ENCODE measurements at places on chromosomes 3 and 15.

GRCh38 chr3:121330634-121331033 is 215.2 kb downstream of the POLQ start:
- DNase-seq: no peak

- DNase-seq: no peak
These were observed 544.7 kb upstream of the ROBO2 start for GRCh38 chr3:76495216-76495615.

- no peak for DNase-seq
These were observed 419 bp upstream of the CALML4 start for GRCh38 chr15:68205558-68205944.

GRCh38 chr15:79540551-79540950 is 108.4 kb downstream of the MINAR1 start:
- no peak for DNase-seq

GRCh38 chr3:159978918-159979703 is 9.5 kb upstream of the IL12A start:
- DNase-seq: no peak

DNA sequence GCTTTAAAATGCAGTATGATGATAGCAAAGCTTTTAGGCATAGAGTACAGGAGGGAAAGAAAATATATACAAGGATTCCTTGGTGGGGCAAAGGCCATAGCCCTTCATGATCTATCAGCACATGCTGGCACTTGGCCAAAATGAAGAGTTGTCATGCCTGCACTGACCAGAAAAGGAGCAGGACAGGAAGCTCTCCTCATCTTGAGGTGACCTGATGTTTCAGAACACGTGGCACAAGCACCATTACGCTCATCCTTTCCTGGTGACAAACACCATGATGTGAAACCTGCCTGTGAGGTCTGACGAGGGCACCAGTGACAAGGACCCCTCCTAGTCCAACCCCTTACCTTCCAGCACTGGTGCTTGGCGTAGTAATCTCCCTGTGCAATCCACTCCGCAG is 77.9 kb upstream of the DCLK3 start:
- DNase-seq: no peak

- DNase-seq: no peak
These were observed at the start of gene ILDR1 for GRCh38 chr3:122021811-122022401. ILDR1 (minus strand) TSS chr3:122022247; CDS start chr3:122022077, 170 bp downstream.

DNA sequence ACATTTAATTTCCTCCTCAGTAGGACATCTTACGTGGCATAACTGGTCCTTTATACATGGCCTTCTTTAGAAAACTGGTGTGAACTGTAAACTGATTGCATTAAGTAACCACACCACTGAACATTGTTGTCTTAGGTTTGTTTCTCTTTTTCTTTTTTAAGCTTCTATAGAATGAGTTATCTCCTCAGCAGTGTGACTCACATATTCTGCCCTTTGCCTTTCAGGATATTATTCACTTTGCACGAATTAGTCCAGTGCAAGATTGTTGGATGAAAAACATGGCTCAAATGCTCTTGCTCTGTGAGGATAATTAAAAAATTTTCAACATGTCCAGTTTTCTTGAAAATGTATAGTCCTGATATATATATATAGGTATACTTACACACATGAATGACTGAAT is 147.6 kb downstream of the KBTBD8 start:
- DNase-seq: no peak

DNA sequence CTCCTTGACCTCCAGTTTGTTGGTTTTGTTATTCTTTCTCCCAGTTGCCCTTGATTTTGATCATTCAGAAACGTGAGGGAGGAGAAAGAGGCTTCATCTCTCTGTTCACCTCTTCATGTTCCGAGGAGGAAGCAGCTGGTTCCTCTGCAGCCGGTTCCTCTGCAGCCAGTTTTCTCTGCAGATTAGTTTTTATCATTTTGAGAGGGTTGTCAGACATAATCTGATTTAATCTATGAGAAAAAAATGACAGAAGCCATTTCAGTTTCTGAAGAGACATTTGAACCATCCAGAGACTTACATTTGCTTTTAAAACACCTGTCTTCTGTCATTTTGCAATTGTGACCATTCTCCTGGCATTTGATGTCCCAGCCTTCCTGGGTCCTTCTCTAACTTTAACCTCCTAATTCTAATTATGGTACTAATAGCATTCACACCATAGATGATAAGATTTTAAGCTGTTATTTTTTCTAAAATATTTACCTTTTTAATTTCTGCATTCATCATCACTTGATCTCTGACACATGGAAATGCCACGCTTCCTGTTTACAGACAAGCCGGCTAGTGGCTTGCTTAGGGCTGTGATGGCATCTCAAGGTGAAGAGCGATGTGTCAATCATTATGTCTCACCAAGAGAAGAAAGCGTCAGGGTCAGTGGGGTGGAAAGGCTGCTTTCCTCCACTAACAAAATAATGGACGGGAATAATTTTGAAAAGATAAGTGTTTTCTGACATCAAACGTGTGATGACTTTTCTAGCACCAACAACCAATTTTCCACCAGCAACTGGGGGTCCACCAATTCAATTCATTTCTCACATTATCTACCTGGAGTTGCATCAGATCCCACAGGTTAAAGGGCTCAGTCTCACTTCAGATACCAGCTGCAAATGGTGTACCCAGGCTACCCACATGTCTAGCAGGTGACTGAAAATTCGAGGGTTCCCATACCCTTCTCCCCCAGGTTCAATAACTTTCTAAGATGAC is 76.4 kb downstream of the CHRNA7 start:
- no peak for DNase-seq

- no peak for DNase-seq
These were observed 6.3 kb downstream of the CHAC1 start for GRCh38 chr15:40959331-40960141.

DNA sequence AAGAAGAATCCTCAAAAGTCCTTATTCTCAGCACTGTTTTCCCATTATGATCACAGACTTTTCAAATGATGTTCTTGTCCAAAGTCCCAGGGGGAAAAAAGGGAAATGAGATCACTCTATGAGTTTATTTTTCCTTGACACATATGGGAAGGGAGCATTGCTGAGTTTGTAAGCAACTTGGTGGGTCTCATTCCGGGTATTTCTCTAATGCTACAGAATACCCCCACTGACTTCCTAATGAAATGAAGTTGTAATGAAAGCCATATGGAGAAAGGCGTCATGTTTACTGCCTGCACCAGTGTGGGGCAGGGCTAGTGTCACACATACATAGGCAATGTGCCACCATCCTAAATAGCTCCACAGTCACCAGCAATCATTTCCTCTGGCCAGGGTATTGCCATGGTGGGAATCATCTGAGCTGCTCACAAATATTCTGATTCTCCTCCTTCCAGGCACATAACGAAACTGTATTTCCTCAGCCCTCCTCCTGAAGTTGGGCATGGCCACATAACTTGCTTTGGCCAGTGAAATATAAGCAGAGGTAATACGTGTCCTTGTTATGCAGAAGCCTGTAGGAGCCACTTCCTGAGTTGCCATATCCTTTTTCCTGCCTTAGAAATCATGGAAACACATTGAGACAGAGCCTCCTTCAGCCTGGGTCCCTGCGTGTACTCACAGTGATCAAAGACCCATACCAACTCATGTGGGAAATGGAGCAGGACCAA is 41.0 kb upstream of the C15orf61 start:
- no peak for DNase-seq

DNA sequence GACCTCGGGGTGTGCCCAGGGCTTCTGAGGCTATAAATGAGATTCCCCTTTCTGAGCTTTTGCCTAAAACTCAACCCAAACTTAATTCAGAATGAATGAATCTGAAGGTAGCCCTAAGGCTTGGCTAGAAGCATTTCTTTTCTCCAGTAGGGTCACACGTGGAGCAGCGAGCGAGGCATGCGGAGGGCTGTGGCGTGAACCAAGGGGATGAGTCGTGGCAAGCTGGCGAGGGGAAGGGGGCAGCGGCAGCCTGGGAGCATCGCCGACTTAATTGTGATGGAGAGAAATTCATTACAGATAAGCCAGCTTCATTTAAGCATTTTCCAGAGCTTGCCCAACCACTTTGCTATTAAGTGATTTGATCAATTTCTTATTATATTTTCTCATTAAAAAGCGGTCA is 79.9 kb downstream of the CHSY1 start:
- DNase-seq: no peak

DNA sequence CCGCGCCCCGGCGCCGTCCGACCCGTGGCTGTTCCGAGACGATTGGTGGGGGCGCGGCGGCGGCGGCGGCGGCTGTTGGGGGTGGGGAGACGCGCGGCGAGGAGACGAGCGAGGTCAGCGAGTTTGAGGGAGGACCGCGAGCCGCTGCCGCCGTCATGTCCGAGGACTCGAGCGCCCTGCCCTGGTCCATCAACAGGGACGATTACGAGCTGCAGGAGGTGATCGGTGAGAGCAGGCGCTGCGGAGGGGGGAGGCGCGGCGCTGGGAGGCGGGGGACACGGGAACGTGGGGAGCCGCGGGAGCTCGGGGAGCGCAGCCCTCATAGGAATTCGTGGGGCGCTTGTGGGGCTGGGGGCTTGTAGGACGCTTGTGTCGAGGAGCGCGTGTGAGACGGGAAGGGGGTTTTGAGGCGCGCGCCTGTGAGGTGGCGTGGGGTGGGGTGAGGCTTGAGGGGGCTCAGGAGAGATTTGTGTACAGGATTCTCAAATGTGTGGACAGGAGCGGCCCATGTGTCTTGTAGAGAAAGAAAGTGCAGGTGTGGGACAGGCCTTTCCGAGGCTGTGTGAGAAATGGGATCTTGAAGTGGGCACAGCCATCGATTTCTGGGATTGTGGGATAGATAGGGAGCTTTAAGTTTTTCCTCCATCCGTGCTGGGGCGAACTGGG is 518 bp downstream of the OXSR1 start:
- DNase-seq: no peak

DNA sequence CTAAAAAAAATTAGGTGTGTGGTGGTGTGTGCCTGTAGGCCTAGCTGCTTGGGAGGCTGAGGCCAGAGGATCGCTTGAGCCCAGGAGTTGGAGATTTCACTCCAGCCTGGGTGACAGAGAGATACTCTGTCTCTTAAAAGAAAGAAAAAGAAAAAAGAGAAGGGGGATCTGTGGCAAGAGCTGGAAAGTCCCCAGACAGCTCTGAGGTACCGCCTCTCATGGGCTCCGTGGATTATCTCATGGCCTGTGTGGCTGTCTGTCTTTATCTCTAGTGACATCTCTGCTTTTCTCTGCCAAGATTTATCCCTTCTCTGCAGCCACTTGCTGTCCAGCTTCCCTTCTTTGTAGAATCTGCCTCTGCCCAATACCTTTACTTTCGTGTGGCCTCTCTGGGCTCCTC is 5.7 kb downstream of the EXOSC7 start:
- DNase-seq: no peak

DNA sequence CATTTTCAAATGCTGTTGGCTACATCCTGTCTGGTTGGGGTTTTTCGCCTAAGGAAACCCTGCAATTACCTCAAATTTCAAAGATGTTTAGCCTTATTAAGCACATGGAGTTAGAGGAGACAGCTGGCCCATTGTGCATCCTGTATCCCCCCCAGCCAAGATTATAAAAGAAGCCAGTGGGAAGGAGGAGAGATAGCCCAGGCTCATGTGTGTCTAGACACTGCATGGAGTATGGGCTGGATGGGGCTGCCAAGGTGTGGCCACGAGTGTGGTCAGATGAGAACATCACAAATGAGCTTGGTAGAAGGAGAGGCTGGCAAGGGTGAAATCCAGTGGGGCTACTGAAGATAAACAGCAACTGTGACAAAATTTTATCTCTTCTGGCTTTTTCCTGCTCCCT is 270.0 kb upstream of the TBC1D5 start:
- peak; percentile 19 for DNase-seq

DNA sequence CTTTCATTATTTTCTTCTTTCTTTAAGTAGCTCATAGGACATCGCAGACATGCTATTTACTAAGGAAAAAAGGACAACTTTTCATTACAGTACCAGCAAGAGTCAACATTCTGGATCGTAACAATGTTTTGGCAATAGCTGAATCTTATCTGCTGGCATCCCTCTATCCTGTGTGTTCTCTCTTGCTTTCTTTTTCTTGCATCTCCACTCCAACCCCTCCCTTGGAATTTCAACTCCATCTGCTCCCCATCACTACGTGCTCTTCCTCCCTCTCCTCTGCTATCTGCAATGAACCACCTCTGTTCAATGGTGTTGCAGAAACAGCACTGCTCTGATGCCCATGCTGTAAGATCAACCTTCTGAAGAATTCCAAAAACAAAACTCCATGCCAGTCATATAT is 106.6 kb downstream of the FBN1 start:
- DNase-seq: no peak

- no peak for DNase-seq
These were observed 1.4 kb downstream of the TMC3 start for GRCh38 chr15:81372575-81372974.

- DNase-seq: no peak
These were observed 75.2 kb downstream of the APBA2 start for GRCh38 chr15:28960979-28961378.

DNA sequence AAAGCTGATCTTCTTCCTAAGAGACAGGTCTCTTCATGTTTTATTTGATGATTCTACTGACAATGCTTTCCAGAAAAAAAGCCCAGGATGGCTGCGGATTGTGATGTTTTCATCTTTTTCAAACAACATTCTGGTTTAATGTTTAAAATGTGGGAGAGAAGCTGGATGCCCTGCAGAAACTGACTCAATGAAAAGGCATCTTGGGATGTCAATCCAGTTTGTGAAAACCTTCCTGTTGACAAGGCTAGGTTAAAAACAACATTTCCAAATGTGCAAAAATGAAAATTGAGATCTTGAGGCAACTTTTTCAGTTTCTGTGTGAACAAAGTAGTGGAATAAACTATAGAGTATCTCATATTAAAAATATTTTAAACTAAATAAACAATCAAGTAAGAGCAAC is 156.0 kb upstream of the MRPL3 start:
- no peak for DNase-seq

DNA sequence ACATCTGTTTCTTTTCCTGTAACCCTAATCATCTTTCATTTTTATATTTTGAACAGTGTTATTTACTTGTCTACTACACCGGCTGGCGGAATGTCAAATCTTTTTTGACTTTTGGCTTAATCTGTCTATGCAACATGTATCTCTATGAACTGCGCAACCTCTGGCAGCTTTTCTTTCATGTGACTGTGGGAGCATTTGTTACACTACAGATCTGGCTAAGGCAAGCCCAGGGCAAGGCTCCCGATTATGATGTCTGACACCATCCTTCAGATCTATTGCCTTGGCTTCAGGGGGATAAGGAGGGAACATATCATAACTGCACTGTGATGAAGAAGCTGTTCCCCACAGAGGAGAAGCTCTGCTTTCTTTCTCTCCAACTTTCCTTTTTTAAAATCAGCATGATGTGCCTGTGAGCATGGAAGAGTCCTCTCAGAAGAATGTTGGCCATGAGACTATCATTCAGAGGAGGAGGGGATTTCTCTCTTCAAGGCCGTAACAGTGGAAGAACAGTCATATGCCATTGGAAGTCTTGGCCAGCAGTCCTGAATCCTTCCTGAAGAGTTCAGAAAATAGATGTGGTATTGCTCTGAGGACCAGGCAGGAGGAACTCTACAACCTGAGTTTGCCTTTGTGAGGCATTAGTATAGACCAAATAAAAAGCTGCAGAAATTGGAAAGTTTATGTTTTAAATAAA is 69.9 kb downstream of the SEC22A start:
- no peak for DNase-seq

DNA sequence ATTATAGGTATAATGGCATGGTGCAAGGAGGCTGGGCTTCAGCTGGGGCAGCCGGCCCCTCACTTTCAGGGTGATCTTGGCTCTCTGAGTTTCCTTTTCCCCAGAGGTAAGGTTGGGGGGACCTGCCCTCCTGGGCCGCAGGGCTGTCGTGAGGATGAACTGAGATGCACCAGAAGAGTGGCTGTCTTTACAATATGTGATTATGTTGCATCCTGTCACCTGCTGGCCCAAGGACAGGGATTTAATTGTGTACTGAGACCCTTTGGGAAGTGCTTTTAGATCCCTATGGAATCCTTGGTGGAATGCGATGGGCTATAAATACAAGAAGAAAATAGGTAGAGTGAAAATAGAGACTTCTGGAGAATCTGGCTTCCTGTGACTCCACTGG is 22.1 kb downstream of the ANAPC13 start:
- DNase-seq: no peak

Measured in Kasumi-1 (cell line).